ENCODE measurements at places on chromosomes 3 and 15.
A peak's percentile ranks its signal among the peaks of the same experiment; 100 is the strongest.

DNA sequence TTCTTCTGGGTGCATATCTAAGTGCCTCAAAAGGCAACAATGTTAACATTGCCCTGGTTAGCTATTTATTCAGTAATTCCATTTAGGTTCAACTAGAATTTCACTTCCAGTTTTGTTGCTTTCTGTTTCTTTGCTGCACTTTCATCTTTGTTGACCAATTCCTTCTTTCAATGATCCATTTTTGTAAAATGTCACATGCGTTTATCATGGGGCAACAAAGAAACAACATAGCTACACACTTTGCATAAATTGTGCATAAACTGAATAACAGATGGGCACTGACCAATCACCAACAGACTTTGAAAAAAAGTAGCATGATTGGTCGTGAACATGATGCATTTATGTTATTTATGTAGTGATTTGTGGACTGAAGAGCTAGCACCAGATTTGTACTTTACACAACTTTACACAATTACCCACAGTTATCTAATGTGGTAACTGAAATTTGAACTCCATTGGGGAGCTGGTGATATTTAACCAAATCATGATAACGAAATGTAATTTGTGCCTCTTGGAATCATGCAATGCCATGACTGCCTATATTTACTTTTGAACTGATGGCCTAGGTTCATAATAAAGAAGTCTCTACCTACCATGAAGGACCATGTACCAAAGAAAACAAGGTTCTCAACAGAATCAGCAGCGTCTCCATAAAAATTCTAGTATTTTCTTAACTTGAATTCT, 7.1 kb upstream of the CPOX start:
- no peak for DNase-seq

DNA sequence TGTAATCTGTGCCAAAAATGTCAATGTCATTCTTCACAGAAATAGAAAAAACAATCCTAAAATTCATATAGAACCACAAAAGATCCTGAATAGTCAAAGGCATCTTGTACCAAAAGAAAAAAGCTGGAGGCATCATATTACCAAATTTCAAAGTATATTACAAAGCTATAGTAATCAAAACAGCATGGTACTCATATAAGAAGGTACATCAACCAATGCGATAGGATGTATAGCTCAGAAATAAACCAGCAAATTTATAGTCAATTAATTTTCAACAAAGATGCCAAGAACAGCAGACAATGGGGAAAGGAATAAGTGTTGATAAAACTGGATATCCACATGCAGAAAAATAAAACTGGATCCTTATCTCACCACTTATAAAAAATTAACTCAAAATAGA, 150.5 kb upstream of the PRICKLE2 start:
- DNase-seq = no peak

DNA sequence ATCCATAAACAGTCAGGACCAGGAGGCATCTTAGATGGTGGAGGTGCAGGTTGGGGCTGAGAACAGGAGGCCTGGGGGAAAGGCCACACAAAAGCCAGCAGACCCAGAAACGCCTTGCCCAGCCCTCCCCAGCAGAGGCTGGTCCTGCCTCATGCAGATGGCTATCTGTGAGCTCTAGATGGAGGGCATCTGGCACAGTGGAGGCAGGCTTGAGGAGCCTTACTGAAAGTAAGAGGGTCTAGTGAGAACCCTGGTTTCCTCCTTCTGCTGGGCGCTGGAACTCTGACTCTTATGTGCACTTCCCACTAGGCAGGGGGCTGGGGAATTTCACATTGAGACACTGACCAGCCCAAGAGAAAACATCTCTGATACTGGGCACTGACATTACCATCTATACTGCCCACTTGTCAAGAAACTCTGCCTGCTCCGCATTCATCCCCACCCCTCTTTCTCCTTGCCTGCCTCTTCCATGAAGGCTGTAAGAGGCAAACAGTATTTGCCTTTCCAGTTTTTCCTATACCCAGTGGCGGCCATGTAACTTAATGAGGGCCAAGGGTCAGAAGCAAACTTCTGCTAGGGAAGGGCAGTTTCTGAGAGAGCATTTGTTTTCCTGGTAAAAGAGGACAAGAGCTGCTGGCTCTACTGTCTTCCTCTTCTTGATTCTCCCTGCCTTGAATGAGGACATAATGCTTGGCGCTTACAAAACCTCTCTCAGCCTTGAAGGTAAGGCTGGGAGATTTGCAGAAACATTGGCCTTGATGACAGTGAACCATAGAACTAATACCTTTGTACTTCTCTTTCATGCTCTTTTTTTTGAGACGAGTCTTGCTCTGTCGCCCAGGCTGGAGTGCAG, 4.4 kb upstream of the SCN5A start:
- DNase-seq = no peak

GRCh38 chr3:11757441-11757875, 89.2 kb downstream of the TAMM41 start:
- DNase-seq = no peak

DNA sequence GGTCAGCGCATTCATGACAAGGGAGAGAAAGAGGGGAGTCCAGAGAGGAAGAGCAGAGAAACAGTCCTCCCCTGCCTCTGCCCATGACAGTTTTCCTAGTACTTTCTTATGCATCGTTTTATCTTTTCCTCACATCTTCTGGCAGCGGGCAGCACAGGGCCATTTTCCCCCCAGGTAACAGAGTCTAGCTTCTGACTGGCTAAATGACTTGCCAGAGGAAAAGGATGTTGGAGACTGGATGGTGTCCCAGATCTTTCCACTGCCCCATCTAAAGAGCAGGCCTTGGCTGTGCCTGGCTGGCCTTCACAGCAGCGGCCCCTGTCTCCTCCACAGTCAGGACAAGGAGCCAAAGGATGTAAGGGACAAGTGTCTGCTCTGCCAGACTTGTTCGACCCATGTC, 59.3 kb downstream of the CTDSPL start:
- no peak for DNase-seq

- no peak for DNase-seq
Observed at GRCh38 chr3:47410801-47411646, 30.2 kb downstream of the PTPN23 start.

- no peak for DNase-seq
Observed at GRCh38 chr3:160999274-160999673, 105.9 kb downstream of the B3GALNT1 start.

- no peak for DNase-seq
Observed at GRCh38 chr3:73270839-73271483, 209.5 kb downstream of the EBLN2 start.

- DNase-seq = no peak
Observed at GRCh38 chr3:155442072-155442471, 148.6 kb upstream of the STRIT1 start.

DNA sequence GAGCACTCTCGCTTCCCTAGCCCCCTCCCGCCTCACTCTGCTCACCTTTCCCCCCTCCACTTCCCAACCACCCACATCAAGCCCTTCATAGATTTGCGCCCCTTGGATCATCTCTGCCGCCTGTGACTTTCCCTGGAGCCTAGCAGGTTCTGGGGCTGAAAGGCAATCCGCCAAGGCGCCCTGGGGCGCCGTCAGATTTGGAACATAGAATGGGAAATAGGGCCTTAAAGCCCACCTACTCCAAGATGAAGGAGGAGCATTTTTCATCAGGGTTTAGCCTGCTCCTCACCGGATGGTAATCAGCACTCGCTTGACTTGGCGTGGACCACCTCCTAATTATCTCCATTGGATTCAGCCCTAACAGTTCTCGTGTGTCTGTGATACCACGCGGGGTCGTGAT, 1.3 kb downstream of the CPNE4 start:
- no peak for DNase-seq

DNA sequence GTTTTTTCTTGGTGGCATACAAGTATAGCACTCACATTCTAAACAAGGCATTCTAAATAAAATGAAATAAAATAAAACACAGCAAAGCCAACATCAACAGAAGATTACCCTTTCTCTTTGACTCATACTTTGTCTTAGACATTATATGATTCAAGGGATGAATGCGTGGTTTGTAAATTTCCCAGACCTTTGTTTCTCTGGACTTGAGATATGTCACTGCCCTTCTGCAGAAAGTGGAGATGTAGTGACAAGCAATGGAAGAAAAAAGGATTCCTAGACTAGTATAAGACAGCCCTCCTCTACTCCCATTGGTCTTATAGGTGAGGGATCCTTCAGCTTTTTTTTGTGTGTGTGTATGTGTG, 22.4 kb downstream of the NANOGP8 start:
- no peak for DNase-seq

DNA sequence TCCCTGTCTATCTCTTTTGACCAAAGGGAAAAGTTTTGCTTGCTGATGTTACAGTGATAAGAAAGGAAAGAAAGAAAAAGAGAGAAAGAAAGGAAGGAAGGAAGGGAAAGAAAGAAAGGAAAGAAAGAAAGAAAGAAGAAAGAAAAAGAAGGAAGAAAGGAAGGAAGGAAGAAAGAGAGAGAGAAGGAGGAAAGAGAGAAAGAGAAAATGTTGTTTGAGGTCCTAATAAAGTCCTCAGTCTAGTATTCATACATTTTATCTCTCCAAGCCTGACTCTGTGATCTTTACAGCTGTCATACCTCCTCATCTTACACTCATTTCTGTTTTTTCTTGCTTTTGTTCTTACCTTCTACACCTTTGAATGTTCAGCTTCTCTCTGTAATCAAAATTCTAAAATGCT, 111.4 kb upstream of the MBNL1 start:
- no peak for DNase-seq

DNA sequence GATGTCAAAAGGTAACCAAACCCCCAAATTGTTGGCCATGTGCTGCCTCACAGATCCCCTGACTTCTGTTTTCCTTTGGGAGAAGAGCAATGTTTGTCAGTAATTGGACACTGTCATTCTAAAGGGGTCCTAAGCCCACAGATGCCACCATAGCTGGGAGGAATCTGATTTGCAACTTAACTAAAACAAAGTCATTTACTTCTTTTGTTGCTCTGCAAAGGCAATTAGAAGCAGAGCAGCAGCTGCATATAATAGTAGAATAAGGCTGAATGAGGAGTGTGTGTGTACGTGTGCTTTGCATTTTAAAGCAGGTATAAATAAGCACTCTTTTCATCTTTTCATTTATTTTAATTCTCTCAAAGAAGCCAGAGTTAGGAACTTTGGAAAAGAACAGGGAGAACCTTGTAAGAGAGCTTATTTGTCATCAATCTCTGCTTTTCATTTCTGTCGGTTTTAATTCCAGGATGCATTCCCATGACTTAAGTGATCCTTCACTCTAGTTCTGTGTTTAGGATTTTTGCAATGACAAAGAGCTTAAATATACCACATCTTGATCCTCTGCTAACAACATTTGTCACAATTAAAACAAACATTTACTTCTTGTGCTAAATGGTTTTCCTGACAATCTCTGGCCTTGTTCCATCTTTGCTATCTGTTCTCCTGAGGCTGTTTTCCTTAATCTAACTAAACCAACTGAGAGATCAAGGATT, 530.2 kb upstream of the CBLB start:
- peak; percentile 27 for DNase-seq

DNA sequence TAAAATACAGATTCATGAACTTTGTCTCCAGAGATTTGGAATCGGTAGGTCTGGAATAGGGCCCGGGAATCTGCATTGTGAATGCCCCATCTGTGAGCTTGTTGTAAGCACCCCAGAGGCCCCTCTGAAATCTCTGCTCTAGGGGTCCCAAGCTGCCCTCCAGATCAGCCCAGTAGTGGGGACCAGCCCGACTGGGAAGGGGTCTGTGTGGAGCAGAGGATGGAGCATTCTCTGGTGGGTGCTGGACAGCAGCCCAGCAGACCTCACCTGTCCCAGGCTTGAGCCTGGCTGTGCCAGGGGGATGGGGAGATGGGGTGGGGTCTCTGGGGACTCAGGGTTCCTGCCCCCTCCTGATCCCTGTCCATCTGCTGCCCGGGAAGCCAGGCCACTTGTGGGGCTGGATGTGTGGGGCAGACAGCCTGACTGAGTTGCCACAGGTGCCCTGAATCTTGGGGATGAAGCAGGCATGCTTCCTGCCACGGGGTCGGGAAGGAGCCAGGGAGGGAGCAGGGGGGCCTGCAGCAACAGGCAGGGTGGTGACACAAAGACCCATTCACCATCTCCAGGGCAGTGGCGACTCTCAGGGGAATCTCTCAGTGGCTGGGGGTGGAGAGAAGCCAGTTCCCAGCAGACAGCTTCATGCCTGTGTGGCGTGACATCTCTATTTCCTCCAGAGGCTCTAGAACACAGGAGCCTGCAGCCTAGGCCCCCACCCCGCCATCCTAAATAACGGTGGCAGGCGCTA, 99.3 kb downstream of the WNT7A start:
- no peak for DNase-seq
